Breast epithelium (tissue), 4 donors: ENCODE measurements at places on chromosomes 6 and 20. TPM values are rescaled to one million over a fixed set of nuclear protein-coding genes. Genes with fewer than 3 reads are reported as not detected.

The RPS18 gene
- 4,287 TPM for total RNA-seq

The B3GALT4 gene
- 8.2 TPM for total RNA-seq

DNA sequence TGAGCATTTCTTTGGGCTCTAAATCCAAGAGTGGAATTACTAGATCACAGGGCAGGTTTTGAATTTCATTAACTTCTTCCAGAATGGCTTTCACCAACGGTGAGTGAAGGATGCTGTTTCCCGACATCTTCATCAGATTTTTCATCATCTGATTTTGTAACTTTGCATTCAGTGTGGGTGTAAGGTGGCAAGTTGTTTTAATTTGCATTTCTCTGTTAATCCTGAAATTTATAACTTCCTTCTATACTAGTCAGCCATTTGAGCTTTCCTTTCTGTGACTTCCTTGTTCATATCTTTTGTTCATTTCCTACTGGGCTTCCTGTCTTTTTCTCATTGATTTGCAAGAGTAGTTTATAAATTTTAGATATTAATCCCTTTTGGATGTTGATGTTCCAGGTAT, 18.7 kb upstream of the HCK start:
- H3K4me1 ChIP-seq = no peaks in the 10 kb centered on the region
- no peak overlapping the region for H3K4me3 ChIP-seq
- no peak overlapping the region for H3K27ac ChIP-seq
- H3K36me3 ChIP-seq = no peaks in the 10 kb centered on the region
- no peak for DNase-seq

DNA sequence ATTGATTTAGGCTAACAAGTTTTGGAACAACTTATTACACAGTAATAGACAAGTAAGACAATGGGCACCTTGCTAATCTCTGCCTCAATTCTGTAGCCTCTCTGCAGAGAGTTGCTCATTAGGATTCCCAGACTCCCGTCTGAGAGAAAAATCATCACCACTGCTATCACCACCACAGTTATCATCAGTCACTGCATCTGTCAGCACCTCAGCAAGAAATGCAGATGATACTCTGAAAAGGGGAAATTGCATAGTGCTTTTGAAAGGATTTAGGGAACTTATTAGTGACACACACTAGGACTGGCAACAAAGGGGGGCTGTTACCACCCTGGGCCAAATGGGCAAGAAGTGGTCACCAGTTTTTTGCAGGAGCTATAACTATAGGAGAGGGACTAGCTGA, 39.9 kb downstream of the FOXA2 start:
- H3K4me1 ChIP-seq = no peaks in the 10 kb centered on the region
- H3K36me3 ChIP-seq = no peaks in the 10 kb centered on the region
- no peaks in the 10 kb centered on the region for H3K27me3 ChIP-seq
- H3K27ac ChIP-seq = no peak overlapping the region
- no peak for DNase-seq

- no peaks in the 10 kb centered on the region for H3K4me1 ChIP-seq
- no peak for DNase-seq
- no peaks in the 10 kb centered on the region for H3K36me3 ChIP-seq
- no peaks in the 10 kb centered on the region for H3K27me3 ChIP-seq
Measured at GRCh38 chr20:39516964-39517363, 554.8 kb downstream of the DHX35 start.
